ENCODE measurements at places on chromosomes 1 and 21.
A peak's percentile ranks its signal among the peaks of the same experiment; 100 is the strongest.

GRCh38 chr21:32190493-32191144 lies 88.2 kb downstream of the MIS18A start:
- peak; percentile 30 for DNase-seq

- peak; percentile 77 for DNase-seq
Measured at GRCh38 chr1:152013664-152014237, 20.1 kb upstream of the S100A10 start.

- DNase-seq = peak; percentile 45
Measured at GRCh38 chr1:2050461-2050792, 216 bp downstream of the PRKCZ start.

- peak; percentile 95 for DNase-seq
Measured at GRCh38 chr1:33470495-33471012, 1.9 kb upstream of the ZSCAN20 start.

- DNase-seq = no peak
Measured at GRCh38 chr1:87799451-87799850, 470.8 kb downstream of the LMO4 start.

GRCh38 chr1:2135941-2136340 lies 58.6 kb downstream of the FAAP20 start:
- no peak for DNase-seq

DNA sequence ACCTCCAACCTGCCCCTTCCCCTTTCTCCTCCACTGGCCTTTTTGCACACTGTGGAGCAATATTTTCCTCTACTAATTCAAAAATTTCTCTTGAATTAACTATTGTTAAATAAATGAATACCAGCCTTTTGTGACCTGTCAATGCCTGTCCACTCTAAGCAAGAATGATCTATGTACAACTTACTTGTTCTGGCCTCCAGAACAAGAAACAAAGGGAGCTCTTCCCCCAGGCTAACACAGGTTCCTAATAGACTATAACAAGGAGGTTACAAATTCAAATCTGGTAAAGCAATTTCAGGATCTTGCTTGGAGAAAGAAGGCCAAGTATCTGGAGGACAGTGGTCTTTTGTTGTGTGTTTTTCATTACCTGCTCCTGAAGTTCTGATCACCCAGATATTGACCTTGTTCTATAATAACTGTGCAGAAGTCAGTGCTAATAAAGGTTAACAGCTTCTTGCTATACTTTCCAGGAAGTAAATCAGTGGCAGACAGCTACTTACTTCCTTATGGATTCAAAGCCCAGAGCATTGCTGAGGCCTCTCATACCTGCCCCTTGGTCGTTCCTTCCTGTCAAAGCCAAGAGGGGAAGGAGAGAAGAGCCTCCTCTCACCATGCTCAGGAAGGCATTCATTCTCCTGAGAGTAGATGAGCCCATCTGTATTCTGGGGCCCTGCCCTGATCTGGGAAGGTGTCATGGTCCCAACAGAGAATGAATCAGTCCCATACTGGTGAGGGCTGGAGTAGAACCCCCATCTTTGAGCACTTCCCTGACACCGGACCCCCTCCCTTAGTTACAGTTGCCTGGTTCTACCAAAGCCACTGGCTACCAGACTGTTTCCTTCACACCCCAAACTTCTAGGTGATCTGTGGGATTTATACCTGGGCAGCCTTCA lies 56.8 kb downstream of the DESI2 start:
- DNase-seq = no peak

- no peak for DNase-seq
Measured at GRCh38 chr1:36555041-36555440, 72.3 kb upstream of the CSF3R start.

DNA sequence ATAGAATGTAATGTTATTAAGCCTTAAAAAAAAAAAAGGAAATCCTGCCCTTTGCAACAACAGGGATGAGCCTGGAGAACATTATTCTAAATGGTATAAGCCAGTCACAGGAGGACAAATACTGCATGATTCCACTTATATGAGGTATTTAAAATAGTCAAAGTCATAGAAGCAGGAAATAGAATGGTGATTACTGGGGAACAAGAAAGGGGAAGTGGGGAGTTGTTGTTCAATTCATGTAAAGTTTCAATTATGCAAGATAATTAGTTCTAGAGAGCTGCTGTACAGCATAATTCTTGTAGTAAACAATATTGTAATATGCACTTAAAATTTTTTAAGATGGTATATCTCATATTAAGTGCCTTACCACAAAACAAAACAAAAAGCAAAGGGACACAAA lies 13.2 kb downstream of the FCER1A start:
- no peak for DNase-seq

All from NCI-H82 (cell line).